ENCODE measurements at places on chromosomes 2 and 18.

DNA sequence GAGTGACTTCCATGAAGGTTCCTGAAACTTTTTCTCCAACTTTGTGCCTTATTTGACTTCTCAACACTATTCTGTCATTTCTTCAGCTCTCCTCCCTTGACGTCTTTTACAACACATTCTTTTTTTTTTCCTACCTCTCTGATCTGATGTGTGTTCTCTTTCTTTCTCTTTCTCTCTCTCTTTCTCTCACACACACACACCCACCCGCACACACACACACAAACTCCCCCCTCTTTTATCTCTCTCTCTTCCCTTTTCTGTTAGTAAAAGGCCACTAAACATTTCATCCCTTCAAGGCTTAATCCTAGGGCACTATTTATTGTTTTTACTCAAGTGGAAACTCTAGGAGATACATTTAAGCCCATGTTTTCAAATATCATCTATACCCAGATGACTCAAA, 107.8 kb upstream of the CNTNAP5 start:
- no peak for DNase-seq

GRCh38 chr18:50560681-50561629, 1.1 kb downstream of the MAPK4 start:
- no peak for DNase-seq

DNA sequence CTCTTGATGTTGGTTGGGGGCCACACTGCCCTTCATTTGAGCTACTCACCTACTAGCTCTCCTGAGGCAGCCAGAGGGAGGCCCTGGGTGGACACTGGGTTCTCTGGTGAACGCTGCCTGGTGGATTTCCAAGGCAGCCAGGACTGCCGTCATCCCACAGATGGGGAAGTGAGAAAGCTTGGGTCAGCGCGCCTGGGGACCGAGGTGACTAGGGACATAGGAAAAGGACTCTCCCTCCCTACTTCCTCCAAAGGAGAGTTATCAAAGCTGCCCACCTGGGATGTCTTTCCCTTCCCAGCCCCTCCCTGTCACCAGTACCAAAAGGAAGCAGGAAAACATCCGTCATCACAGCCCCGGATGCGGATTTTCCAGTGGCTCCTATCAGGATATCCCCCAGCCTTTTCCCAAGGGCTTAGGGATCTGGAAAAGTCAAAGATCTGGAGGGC, 3.8 kb upstream of the SEMA4C start:
- DNase-seq, result no peak

DNA sequence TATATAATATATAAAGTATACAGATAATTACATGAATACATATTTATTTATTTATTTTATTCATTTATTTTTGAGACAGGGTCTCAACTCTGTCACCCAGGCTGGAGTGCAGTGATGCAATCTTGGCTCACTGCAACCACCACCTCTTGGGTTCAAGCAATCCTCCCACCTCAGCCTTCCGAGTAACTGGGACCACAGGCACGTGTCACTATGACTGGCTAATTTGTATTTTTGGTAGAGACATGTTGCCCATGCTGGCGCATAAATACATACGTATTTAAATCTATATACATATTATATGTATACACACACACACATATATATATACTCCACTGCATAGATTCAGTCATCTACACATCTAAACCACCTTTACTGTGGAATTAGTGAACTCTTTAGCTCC, 20.6 kb upstream of the NDUFV2 start:
- DNase-seq, result no peak

GRCh38 chr2:64781711-64782390, 128.1 kb upstream of the SERTAD2 start:
- DNase-seq, result no peak

- DNase-seq, result no peak
These were observed 3.3 kb downstream of the HES6 start for GRCh38 chr2:238236571-238236970.

- DNase-seq, result no peak
These were observed 84.6 kb downstream of the PMS1 start for GRCh38 chr2:189868896-189869295.

GRCh38 chr18:40355726-40356125, 1599.3 kb upstream of the PIK3C3 start:
- no peak for DNase-seq

GRCh38 chr18:28081516-28081915, 95.4 kb downstream of the CDH2 start:
- no peak for DNase-seq

DNA sequence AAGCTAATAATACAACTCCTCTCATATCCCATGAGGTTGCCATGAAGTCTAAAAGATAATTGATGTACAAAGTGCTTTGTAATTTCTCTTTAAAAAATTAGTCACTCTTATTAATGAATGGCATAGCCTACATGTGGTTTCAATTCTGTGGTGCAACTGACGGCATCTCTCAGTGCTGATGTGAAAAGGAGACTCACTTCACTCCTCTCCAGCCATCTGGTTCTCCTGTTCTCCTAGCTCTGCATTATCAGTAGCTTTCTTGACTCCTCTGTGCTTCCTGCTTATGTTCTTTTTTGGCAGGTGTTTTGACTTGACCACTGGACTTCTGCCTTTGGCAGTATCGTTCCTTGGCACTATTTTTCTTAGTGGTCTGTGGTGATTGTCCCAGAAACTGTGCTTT, 134.9 kb upstream of the ZFP36L2 start:
- no peak for DNase-seq

DNA sequence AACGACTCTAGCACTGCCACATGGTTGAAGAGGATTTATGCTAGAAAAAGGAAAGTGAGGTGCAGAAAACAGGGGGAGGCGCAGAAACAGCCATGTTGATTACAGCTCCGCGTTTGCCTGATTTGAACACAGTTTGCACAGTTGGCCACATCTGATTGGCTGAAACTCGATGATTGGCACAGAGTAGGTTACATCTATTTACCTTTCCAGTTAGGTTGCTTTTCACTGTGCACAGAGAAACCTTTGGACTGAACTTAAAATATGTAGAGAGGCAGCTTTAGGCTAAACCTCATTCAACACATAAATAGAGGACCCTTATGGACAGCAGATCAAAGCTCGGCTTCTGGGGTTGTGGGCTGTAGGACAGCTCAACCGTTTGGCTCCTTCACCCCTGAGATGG, 153.7 kb upstream of the APCDD1 start:
- no peak for DNase-seq

- no peak for DNase-seq
These were observed 229.8 kb downstream of the CCDC178 start for GRCh38 chr18:33210575-33211189.

- no peak for DNase-seq
These were observed 256.8 kb upstream of the ZEB2 start for GRCh38 chr2:144776766-144777165.

All from GM19239 (cell line).